ENCODE measurements at places on chromosomes 13 and 19.
A peak's percentile ranks its signal among the peaks of the same experiment; 100 is the strongest.

DNA sequence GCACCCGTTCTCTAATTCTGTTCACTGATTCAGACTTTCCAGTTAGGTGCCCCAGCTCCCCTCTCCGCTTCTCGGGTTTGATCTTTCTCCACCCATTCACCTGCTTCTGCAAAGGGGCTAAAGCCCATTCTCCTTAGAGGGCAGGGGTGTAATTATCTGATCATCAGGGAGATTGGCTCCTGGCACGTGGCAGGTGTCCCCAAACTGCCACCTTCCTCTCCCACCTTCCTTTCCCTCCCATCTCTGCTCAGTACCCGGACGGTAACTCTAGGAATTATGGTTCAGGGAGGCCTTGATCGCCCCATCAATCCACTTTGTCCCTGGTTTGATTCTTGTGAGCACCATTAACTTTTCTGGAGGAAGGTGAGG lies 212 bp downstream of the FFAR1 start:
- no peak overlapping the region for H3K4me3 ChIP-seq
- no peaks in the 10 kb centered on the region for H3K27me3 ChIP-seq
- H3K4me1 ChIP-seq = no peaks in the 10 kb centered on the region
- no peak for DNase-seq
- no peak overlapping the region for H3K27ac ChIP-seq

- no peaks in the 10 kb centered on the region for H3K4me1 ChIP-seq
- H3K36me3 ChIP-seq = no peaks in the 10 kb centered on the region
- H3K4me3 ChIP-seq = no peak overlapping the region
- H3K27me3 ChIP-seq = no peaks in the 10 kb centered on the region
Measured at GRCh38 chr13:49374585-49375290, 69.1 kb downstream of the CAB39L start.

GRCh38 chr13:98089246-98089645 lies 53.6 kb upstream of the FARP1 start:
- H3K36me3 ChIP-seq = no peaks in the 10 kb centered on the region
- H3K27ac ChIP-seq = no peak overlapping the region
- H3K4me3 ChIP-seq = no peak overlapping the region
- DNase-seq = no peak

DNA sequence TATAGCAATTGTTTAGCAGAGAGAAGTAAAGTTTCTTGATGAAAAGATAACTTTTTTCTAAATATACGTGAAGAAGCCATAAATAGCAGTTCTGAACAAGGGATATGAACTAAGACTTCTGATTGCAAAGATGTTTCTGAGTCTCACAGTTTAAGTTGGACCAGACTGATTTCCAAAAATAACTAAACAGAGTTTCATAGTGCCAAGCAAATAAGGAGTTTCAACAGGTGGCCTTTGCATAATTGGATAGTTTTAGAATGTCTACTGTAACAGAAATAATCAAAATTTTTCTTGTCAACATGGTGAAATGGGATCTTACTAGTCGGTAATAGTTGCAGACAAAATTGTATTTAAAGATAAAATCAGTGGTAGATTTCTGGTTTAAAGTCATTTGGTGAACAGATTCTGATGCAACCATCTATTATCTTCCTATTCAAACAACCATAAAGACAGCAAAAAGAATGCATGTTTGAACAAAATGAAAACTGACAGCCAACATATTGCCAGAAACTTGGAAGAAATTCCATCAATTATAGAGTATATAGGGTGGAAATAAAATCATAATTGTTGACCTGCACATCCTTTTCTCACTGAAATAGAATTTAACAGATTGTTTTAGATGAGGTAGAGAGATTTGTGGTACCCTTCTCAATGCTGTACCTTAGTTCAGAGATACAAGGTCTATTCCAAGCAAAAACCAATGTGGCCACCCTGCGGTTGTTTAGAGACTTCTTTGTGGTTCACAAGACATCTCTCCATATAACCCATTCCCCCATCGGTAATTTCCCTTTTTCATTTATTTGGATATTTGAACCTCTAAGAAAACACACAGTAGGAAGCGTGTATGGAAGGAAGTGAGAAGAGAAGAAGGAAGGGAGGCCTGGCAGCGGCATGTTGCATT lies 275.3 kb downstream of the COG6 start:
- no peak overlapping the region for H3K4me3 ChIP-seq
- H3K36me3 ChIP-seq = no peaks in the 10 kb centered on the region
- H3K4me1 ChIP-seq = no peaks in the 10 kb centered on the region

GRCh38 chr19:18023622-18024251 lies 15.8 kb downstream of the ARRDC2 start:
- no peak overlapping the region for H3K4me3 ChIP-seq
- H3K27ac ChIP-seq = no peak overlapping the region
- H3K27me3 ChIP-seq = no peaks in the 10 kb centered on the region
- no peaks in the 10 kb centered on the region for H3K4me1 ChIP-seq
- H3K36me3 ChIP-seq = no peaks in the 10 kb centered on the region

- H3K27me3 ChIP-seq = no peaks in the 10 kb centered on the region
- H3K27ac ChIP-seq = no peak overlapping the region
- DNase-seq = peak; percentile 4
- H3K4me3 ChIP-seq = no peak overlapping the region
- no peaks in the 10 kb centered on the region for H3K4me1 ChIP-seq
Measured at GRCh38 chr13:73580513-73581267, 521.9 kb downstream of the KLF5 start.

DNA sequence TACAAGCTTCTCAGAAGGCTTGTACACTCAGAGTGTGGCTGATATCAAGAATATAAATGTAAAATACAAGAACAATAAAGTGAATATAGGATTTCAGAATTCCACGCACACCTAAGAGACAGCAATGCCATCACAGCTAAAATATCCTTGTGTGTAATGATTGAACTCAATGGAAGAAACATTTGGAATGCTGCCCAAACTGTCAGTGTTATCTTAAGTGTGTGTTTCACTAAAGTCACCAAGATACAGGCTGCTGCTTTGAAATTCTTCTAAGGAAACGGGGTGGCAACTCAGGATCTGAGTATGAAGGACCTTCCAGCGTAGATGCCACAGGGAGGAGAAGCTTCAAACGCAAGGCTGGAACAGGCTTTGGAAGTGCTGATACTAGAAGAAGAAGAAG lies 86.8 kb downstream of the SGCG start:
- no peak for DNase-seq
- no peak overlapping the region for H3K4me3 ChIP-seq
- H3K27me3 ChIP-seq = no peaks in the 10 kb centered on the region

DNA sequence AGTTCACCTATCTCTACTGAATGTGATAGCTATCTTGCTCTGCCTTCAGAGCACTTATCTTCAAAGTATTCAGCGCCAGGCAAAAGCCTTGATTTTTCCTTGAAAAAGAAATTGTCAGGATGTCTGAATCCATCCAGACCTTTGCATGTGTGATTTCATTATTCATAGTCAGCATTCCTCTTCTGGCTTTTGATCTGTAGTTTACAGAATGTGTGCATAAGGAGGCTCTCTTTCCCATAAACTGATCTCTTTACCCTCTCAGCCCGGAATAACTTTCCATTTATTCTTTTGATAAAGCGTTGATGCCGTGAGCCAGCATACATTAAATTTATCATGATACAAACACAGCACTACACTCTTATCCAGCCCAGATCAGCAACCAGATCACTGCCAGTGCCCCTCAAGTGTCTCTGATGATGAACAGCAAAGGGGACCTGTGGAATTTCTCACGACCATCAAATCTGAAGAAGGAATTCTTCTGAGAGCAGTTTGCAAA lies 130.8 kb downstream of the DNAJC15 start:
- no peak overlapping the region for H3K27ac ChIP-seq
- DNase-seq = no peak
- no peaks in the 10 kb centered on the region for H3K4me1 ChIP-seq
- H3K4me3 ChIP-seq = no peak overlapping the region

GRCh38 chr19:47863514-47863936 lies 4.5 kb downstream of the TPRX2 start:
- H3K4me3 ChIP-seq = no peak overlapping the region
- no peak overlapping the region for H3K27ac ChIP-seq
- peaks cover 3% of the 10 kb centered on the region for H3K4me1 ChIP-seq
- no peaks in the 10 kb centered on the region for H3K36me3 ChIP-seq
- H3K27me3 ChIP-seq = no peaks in the 10 kb centered on the region
- peak; percentile 97 for DNase-seq
